ENCODE measurements at places on chromosomes 1 and 21.
A peak's percentile ranks its signal among the peaks of the same experiment; 100 is the strongest.

GRCh38 chr1:88680471-88680870 lies 3.6 kb upstream of the PKN2 start:
- DNase-seq = no peak

- DNase-seq = no peak
These were observed 2.0 kb downstream of the QSOX1 start for GRCh38 chr1:180156631-180157091.

GRCh38 chr1:35201631-35202030 lies 8.7 kb upstream of the SFPQ start:
- no peak for DNase-seq

DNA sequence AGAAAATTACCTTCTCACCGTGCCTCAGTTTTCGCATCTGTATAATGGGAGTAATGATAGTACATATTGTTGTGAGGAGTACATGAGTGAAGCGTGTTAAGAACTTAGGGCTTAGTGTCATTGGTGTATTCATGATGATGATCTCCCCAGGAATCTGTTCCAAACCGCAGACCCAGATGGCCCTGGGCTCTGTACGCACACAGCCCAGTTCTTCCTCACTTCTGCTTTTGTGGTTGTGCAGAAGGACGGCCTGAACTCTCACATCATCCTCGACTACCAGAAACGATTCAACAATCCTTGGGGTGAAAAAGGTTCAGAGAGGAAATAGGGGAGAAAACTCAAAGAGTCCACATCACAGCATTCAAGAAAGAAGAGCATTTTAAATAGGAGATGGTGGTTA lies 323.0 kb downstream of the CAMTA1 start:
- no peak for DNase-seq

DNA sequence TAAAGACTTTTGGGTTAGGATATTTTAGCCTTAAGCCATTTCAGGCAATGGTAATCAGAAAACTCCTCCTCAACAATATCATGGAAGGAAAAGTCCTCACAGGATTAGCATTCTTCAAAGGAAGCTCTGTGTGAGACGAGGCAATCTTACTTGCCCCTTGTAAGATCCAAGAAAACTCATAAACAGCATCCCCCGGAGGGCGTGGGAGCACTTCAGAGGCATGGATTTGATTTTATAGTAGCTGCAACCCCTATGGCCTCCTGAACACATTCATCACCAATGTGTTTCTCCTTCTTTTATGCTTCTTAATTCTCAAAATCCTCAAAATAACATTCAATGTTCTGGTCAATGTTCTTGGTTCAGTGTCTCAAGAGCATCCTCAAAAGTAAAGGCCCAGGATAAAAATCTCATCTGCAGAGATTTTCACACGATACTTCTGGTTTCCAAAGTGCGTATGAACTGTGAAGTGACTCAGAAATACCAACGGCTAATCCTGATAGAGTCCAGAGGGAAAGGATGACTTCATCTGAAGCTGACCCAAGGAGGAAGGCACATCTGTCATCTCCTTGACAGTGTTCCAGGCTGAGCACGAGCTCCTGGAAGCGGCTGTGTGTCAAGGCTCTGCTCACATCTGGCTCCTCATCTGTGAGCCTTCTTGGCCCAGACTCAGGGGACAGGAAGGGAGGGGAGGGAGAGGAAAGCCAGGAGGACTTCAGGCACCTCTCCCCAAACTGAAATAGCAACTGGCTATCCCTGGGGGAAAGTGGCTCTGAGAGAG lies 49.3 kb upstream of the PSEN2 start:
- peak; percentile 93 for DNase-seq
